ENCODE measurements at places on chromosomes 6 and 20.
A peak's percentile ranks its signal among the peaks of the same experiment; 100 is the strongest.

- DNase-seq = no peak
Observed at GRCh38 chr6:107447663-107448216, 11.6 kb downstream of the PDSS2 start.

- no peak for DNase-seq
Observed at GRCh38 chr6:143169440-143169839, 108.8 kb downstream of the AIG1 start.

DNA sequence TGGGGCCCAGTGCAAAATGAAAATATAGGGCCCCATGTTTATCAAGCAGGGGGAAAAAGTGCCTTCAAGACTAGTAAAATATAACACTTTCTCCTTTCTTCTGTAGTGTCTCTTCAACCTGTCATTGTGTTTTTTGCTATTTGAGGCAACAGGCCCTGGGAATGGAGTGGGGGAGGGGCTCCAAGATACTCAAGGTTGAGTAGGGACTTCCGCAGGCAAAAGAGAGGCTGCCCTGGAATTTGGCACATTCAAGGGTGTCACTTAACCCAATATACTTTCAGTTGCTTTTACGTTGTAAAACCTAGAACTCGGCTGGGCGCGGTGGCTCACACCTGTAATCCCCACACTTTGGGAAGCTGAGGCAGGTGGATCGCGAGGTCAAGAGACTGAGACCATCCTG lies 154.9 kb downstream of the ALDH8A1 start:
- DNase-seq = no peak

DNA sequence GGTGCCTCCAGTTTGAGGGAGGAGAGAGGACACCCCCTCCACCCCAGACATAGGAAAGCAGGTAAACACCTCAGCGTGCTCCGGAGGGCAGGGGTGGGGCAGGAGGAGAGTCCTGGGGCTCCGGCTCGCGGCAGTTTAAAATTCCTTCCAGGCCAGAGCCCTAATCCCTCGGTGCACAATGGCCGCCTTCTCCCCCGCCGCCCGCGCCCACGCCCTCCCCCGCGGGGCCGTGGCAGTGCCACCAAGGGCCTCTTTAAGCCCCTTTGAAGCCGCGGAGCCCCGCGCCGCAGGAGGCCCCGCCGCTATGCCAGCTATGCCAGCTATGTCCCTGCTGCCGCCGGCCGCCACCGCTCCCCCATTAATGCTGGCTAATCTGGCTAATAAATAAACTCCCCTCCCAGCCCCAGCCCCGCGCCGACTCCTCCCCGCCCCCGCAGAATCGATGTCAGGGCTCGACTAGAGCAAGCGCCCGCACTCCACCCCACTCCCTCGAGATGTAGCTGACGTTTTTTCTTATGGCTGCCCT lies 125.1 kb downstream of the MRPL14 start:
- peak; percentile 48 for DNase-seq

- DNase-seq = no peak
Observed at GRCh38 chr20:55140631-55141030, 665.2 kb downstream of the DOK5 start.
